ENCODE measurements at places on chromosomes 5 and 9. TPM values are rescaled to one million over a fixed set of nuclear protein-coding genes. Genes with fewer than 3 reads are reported as not detected.

GRCh38 chr5:136285096-136285855 lies 80.1 kb downstream of the TRPC7 start:
- no peak for ATAC-seq

GRCh38 chr5:180111273-180112002 lies 39.9 kb upstream of the RNF130 start:
- ATAC-seq = no peak

GRCh38 chr9:93031629-93032430 lies 26.7 kb upstream of the SUSD3 start:
- no peak for ATAC-seq

DNA sequence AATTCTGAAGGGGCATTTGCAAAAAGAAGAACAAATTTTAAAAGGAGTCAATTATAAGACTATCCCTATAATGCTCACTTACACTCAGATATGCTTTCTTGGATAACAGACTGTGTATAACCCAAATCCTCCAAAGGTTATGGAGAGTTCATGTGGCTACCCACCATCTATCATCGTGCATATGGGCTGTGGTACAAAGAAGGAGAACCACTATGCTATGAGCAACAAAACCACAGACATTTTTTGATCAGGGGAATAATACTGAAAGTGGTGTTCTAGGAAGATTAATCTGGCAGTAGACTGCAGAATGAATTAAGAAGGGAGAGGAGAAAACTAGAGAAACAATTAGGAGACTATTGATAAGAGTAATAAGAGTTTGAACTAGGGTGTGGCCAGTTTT lies 16.8 kb downstream of the NR3C1 start:
- ATAC-seq = no peak

PTPRD gene
- total RNA-seq = 3.5 TPM
